ENCODE measurements at places on chromosomes 2 and 18.

DNA sequence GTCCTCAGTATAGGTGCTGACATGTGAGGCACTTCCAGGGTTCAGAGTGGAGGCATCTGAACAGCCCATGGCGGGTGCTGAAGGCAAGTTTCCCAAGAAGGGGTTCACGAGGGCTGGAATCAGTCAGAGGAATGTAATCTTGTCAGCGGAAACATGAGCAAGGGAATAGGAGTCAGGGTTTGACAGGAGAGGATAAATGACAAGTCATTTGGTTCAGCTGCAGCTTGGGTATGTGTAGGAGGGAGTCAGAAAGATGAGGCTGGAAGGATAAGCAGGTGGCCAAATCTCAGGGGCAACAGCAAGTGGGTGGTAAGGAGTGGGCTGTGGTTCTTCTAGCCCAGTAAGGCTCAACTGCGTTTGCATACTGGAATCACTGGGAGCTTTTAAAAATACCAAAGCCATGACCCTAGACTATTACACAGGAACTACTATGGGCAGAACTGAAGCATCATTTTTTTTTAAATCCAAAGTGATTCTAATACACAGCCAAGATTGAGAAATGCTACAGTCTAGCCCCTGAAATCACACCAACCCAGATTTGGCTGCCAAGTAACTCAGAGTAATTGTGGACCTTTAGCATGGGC lies 41.8 kb upstream of the NAB1 start:
- no peak for DNase-seq

GRCh38 chr2:165969227-165969626 lies 15.7 kb upstream of the TTC21B start:
- DNase-seq: peak; percentile 12

DNA sequence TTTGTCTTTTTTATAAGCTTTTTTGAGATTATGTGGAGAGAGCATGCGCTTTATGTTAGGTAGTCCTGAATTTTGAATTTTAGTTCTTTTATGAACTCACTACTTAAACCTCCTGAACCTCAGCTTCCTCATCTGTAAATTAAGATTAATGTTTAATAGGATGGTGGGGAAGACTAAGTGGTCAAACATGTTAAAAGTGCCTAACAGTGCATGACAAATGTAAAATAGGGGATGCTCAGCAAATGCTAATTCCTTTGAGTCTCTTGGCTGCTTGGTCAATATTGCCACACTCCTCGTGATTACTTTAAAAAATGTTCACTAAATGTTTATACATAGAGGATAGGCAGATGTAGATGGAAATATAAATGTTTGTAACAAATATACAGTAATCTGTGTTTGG lies 6.8 kb downstream of the BIRC6 start:
- DNase-seq: no peak

DNA sequence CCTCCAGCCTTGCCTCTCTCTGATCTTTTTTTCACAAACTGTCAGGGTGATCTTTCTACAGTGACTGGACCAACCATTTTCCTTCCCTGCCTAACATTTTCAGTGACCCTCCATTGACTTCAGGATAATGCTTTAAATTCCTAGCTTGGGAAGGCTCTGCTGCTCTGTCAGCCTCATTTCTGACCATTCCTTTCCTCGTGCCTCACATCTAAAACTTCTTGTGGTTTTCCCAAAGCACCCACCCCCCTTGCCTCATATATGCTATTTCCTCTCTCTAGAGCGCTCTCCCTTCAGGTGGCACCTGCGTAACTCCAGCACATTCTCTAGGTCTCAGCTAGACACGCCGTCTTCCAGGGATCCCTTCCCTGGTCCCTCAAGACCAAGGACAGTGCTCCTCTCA lies 37.2 kb downstream of the DRC1 start:
- DNase-seq: no peak

GRCh38 chr2:66495788-66496640 lies 61.1 kb downstream of the MEIS1 start:
- DNase-seq: peak; percentile 49

DNA sequence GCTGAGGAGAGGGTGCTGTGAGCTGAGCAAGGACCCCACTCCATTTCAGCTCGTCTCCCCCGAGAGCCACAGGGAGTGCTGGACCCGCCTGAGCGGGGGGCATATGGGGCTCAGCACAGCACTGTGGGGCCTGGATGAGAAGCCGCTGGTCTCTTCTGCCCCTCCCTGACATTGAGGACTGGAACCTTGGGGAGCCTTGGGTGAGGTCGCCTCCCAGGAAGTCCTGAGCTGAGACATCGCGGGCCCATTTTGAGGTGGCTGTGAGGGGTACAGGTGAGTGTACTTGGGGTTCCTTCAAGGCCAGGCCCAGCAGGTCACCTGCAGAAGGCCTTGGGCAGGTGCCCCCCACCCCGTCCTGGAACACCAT lies 3.1 kb upstream of the AQP12A start:
- DNase-seq: no peak

- no peak for DNase-seq
Measured at GRCh38 chr2:98512699-98513098, 68.0 kb downstream of the INPP4A start.

DNA sequence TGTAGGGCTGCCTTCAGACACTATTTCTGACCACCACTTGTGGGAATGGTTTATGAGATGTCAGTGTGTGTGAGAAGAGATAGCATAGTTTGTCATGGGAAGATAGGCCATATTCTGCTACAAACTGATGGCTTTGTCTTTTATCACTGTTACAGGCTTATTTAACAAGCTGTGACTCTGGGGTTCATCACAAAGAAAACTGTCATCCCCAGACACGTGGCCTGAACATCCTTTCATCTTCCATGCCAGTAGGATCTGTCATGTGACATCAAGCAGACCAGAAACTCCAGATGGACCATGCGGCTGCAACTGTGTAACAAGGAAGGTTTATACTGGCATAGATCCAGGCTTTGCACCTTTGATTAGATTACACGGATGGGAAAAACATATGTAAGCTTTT lies 128.6 kb upstream of the KCNH7 start:
- DNase-seq: peak; percentile 80

GRCh38 chr2:689237-689636 lies 12.0 kb upstream of the TMEM18 start:
- no peak for DNase-seq

DNA sequence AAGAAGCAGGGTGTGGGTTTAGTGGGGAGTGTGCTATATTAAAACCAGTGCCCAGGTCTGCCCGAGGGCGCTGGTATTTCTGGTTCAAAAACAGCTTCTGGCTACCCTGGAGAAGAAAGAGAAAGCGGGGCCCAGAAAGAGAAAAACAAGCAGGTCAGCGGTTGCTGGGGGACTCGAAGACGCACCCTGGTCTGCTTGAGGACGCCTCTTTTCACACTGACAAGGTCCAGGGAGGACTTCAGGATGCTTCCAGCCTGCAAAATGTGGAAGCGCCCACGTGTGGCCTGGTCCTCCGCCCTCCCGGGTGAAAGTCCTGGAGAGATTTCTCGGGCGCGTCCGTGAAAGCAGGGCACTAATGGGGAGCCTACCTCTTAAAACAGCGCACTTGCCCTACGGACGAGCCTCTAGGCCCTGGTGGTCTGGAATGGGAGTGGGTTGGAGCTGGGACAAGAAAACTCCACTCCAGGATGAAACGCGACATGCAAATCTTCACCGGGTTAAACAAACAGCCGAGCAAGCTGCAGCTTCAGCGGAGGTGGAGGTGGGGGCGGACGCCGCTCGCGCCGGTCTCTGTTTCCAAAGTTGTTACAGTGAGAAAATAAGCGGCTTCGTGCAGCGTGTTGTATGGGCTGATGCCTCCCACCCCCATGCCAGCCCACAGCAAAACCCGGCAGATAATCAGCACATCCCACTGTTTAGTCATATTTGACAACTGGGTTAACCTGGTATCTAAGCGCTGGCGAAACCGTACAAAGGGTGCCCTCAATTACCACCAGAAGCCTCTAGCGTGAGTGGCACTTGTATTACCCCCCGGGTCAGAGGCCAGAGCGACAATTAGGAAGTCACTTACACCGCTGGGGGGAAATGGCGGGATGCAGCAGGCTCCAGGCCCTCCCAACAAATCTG lies 1.1 kb upstream of the SP9 start:
- peak; percentile 11 for DNase-seq

DNA sequence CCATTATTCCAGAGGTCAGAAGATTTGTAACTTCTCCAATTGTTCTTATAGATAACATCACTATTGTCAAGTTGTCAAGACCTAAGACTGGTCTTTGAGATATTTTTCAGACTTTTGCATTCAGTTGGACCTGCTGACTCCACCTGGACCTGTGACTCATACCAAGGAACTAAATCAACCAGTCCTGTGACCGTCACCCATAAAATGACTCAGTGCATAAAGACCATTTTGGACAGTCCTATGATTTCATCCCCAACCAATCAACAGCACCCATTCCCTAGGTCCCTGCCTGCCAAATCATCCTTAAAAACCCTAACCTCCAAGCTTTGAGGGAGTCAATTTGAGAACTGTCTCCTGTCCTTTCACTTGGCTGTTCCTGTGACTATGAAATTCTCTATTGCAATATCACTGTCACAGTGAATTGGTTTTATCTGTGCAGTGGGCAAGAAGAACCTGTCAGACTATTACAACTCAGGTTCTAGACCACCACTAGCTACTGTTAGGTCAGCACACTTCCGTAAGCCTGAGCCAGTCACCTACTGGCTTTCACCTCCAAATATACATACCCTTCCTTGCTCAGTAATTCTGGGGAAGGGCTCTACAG lies 17.1 kb downstream of the DPP4 start:
- DNase-seq: no peak

GRCh38 chr2:127648321-127648720 lies 2.4 kb downstream of the GPR17 start:
- no peak for DNase-seq

DNA sequence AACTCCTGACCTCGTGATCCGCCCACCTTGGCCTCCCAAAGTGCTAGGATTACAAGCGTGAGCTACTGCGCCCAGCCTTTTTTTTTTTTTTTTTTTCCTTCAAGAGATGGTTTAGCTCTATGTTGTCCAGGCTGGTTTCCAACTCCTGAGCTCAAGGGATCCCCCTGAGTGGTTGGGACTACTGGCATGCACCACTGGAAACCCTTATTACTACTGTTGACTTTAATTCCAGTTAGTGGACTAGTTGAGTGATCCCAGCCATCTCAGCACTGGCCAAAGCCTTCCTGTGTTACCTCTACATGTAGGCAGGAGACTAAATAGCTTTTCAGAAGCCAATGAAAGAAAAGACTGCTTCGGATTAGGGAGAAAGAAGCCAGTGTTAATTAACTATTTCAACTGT lies 8.1 kb upstream of the SSB start:
- DNase-seq: no peak

DNA sequence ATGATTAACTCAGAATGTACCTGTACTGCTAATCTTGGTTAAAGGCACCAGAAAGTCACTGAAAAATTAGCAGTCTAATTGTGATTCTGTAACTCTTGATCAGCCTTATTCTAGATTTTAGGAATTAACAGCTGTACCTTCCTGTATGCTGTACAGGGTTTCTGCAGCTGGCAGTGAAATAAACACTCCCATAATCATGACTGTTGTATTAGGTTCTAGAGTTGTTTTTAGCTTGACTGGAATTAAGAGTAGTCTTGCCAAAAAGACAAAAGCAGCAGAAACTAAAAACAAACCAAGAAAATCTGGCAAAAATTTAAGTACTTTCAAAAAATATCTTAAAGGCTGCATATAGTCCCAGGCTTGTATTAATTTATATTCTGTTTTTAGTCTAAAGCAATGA lies 103.5 kb downstream of the SOS1 start:
- DNase-seq: no peak

GRCh38 chr2:159795841-159796690 lies 1.9 kb downstream of the CD302 start:
- DNase-seq: no peak

DNA sequence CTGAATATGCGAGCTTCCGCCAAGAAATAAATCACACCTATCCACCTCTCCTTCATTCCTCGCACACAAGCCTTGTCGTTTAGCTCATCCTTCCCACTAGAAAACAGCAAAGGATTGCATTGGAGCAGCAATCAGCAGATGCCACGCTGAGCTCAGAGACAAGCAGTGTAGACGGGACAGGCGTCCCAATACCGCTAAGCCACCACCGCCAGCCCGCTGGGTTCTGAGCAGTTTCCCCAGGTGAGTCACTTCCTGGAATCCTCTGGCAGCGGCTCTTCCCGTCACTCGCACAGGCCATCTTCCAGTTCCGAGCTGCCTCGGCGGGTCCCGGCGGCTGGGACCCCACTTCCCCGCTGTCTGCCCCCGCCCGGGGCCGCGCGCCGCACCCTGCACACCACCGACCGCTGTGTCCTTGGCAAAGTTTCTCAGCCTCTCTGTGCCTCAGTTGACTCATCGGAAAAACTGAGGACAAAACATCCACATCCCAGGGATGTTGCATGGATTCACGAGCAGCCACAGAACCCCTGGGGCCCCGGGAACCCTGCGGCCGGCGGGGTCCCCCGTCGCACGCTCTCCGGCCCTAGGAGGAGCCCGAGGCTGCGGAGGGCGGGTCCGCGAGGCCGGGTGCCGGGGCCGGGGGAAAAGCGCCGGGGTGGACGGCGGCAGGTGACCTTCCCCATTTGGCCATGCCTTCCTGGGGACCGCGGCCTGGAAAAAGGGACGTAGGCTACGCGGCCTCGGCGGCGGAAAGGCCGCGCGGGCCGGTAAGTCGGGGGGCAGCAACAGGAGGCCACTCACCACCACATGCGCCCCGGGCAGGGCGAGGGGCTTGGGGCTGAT lies 573 bp downstream of the KDSR start:
- DNase-seq: peak; percentile 86

- DNase-seq: peak; percentile 21
Measured at GRCh38 chr2:119823734-119824334, 64.1 kb downstream of the PTPN4 start.

DNA sequence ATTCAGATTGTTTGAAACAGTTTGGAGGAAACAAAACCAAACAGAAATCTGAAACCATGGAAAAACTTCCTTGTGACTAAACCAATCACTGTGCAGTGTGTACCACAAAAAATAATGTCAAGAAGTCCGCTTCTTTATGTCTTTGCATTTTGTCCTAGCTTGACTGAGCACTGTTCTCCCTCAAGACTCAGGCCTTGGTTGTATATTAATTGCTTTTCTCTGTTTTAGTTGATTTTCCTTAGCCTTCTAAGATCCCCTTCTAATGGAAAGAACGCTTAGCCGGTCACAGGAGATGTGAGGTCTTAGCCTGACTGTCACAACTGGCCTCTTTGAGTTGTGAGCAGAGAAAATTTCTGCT lies 56.6 kb downstream of the LCLAT1 start:
- DNase-seq: no peak

- DNase-seq: no peak
Measured at GRCh38 chr2:23803264-23803964, 123.5 kb downstream of the ATAD2B start.

- peak; percentile 78 for DNase-seq
Measured at GRCh38 chr18:75455249-75456198, 28.0 kb upstream of the SMIM21 start.

DNA sequence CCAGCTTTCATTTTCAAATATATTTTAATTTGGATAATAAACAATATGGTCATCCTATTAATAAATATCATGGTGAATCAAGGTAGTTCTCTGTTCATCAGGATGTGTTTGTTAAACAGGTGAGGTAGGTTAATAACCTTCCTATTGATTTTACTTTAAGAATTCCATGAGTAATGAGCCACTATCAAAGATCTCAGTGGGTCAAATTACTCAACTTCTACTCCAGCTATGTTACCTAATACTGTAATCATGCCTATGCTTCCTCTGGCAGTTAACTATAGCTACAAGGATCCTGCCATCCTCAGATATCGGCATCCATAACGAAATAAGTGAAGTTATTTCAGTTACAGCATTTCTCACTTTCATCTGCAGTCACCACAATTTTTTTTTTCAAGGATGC lies 289.6 kb upstream of the SLC8A1 start:
- DNase-seq: no peak

All from NCI-H69 (cell line).